ENCODE measurements at places on chromosomes 6 and 20.

- no peak for DNase-seq
Measured at GRCh38 chr6:5979650-5980420, 26.9 kb downstream of the NRN1 start.

DNA sequence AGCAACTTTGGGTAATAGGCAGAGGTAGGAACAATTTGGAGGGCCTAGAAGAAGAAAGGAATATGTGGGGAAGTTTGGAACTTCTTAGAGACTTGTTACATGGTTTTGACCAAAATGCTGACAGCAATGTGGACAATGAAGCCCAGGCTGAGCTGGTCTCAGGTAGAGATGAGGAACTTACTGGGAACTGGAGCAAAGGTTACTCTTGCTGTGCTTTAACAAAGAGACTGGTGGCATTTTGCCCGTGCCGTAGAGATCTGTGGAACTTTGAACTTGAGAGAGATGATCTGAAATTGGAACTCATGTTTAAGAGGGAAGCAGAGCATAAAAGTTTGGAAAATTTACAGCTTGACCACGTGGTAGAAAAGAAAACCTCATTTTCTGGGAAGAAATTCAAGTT is 28.3 kb upstream of the TMEM200A start:
- DNase-seq = no peak

- DNase-seq = no peak
Measured at GRCh38 chr6:27091661-27092315, 155.7 kb upstream of the PRSS16 start.

DNA sequence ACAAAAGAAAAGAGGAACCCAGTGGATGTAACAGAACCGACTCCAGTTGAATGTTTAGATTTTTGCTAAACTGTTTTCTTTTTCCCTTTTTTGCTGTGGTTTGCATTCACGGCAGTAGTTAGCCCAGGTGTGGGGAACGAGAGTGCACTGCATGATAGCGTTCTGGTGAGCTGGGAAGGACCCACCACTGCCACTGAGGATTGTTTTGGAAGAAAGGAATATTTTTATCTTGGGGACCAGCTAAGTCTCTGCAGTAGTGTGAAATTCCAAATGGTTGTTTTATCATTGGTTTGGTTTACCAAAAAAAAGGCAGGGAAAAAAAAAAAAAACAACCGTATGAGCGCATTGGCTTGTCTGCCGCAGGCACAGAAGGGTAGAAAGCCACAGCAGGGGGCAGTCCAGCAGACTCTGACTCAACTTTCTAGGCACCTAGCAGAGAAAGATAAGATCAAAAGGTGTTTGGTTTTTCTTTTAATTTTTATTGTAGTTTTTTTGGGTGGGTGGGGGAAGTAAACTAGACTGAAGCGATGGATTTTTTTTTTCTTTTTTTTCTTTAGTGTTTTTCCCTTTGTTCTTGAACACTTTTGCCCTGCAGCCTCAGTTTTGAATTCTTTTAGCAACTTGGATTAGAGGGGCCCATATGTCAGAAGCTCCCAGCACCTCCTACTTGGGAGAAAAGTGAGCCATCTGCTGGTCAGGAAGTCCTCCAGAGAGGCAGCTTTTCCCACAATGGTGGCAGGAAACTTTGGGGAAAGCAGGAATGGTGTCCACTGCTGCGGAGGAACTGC is 13.5 kb upstream of the RAB5IF start:
- DNase-seq = no peak

DNA sequence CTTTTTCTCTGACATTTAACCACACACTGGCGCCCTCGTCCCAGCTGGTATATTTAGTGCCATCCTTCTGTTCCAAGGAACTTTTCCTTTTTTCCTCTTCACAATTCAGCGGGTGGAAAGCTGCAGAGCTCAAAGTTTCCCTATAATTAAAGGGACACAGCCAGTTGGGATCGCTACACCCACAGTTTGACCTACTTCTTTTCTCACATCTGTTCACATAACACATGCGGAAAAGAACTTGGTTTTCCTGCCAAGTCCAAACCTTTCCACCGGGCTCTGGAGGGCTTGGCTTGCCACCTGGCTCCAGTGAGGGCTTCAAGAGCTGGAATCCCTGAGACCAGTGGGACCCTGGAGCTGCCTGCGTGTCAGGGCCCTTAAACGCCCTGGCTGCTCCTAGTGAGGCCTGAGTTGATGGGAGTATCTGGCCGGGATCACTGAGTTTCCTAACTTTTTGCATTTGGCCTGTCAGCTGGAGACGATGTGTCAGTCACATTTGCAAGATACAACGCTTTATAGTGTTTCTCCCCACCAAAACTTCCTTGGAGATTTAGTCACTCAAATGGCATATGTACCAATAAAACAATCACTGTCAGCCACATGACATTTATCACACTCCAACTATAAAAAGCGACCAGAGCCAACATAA is 176.0 kb downstream of the SASH1 start:
- no peak for DNase-seq

DNA sequence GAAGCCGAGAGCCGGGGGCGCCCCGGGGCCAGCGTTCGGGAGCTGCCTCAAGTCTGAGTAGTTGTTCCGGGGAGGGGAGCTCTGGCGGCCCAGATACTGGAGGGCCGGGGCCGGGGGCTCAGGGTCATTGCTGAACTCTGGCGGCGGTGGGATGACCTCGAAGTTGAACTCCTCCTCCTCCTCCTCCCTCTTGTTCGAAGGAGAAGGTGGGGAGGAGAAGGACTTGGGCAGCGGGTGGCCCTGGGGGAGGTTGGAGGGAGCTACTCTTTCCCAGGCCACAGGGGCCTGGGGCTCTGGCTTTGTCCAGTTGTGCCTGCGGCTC is 37.7 kb downstream of the C6orf132 start:
- no peak for DNase-seq

DNA sequence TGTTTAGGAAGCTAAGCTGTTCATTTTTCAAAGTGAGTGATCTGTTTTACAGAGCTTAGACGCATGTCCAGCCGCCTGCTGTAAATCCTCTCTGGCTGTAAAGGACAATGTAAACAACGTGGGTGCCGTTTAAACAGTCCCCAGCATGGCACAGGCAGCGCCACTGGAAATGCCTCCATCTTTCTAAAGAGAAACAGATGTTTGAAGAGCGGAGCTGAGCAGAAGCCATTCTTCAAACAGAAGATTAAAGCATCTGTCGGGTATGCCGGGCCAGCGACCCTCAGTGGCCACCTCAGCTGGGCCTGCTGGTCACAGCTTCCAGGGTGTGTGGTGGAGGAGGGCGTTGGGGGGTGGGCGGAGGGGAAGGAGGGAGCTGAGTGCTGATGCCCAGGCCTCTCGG is 138.6 kb downstream of the ERMARD start:
- no peak for DNase-seq

- DNase-seq = no peak
Measured at GRCh38 chr6:2258112-2258511, 12.7 kb upstream of the GMDS start.

- peak; percentile 36 for DNase-seq
Measured at GRCh38 chr6:137094411-137095008, 49.7 kb upstream of the IL20RA start.

GRCh38 chr20:15847196-15847784 is 726.0 kb downstream of the KIF16B start:
- DNase-seq = no peak

GRCh38 chr6:147128056-147128455 is 76.2 kb upstream of the STXBP5 start:
- no peak for DNase-seq

DNA sequence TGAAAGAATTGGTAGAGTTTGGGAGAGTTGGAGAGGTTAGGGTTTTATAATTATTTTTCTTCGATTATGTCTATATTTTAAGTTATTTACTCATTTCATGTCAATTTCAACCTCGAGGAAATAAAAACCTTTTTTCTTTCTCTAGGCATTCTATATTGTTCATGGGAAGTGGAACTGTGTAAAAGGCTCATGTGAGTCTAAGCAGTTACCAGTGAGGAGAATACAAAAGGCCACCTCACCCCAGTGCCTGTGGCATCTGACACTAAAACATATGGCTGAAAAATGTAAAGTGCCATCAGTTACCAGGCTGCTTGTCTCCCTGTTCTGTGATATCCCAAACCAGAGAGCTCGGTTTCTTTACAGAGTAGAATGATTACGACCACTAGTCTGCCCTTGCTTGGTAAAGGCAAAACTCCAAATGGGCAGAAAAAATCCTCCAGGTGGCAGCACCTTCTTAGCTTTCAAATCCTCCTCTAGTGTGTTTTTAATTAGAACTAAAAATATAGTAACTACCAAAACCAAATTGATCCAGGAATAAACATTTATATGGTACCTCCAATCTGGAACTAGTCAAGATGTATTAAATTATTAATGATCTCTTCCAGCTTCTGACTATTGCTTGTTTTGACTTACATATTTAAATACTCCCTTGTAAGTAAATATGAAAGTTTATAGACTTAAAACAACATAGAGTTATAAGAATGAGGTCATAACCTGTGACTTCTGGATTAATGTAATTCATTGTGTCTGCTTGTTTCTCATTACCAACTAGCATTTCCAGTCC is 122.6 kb upstream of the MCHR2 start:
- peak; percentile 26 for DNase-seq

Data from left renal cortex interstitium (tissue), 4 donors.